Heart left ventricle (tissue), 16 donors: ENCODE measurements at places on chromosomes 3 and 15. TPM values are rescaled to one million over a fixed set of nuclear protein-coding genes. Genes with fewer than 3 reads are reported as not detected.

The NAA50 gene
- polyA plus RNA-seq: 147 TPM

The TRANK1 gene
- 2.2 TPM for polyA plus RNA-seq

The SETD5 gene
- 28.2 TPM for polyA plus RNA-seq

The NECTIN3 gene
- 8.8 TPM for polyA plus RNA-seq

The GABRR3 gene
- polyA plus RNA-seq: not detected

The ECE2 gene
- polyA plus RNA-seq: not detected
